ENCODE measurements at places on chromosomes 2 and 18.

DNA sequence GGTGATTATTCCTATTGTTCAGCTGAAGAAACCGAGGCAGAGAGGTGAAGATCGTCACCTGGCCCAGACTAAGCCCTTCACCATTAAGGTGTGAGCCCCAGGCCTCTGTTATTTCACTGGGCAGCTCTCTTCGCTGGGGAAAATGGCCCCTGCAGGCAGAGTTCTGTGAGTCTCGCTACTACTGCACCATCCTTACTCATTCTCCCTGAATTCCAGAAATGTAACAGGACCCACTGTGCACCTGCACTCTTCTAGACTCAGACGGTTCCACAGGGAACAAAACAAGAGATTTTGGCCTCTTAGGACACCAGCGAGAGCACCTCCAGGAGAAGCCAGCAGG is 147.7 kb upstream of the GLI2 start:
- DNase-seq: no peak

GRCh38 chr2:196293751-196294515 is 122.6 kb upstream of the STK17B start:
- no peak for DNase-seq

- DNase-seq: no peak
Observed at GRCh38 chr2:71102981-71103681, 26.9 kb downstream of the MCEE start.

GRCh38 chr2:16303761-16304160 is 361.9 kb downstream of the CYRIA start:
- DNase-seq: no peak

DNA sequence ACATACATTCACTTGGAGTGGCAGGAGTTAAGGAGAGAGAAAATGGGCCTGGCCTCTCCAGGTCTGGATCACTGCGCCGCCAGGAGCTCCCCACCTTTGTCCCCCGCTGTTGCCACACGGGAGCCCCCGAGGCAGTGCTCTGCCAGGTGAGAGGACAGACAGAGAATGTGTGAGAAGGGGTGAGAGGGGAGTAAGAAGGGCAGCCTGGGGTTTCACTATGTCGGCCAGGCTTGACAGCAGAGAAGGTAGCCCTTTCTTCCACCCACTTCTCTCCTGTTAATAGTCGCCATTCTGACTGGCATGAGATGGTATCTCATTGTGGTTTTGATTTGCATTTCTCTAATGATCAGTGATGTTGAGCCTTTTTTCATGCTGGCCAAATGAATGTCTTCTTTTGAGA is 26.2 kb upstream of the ARHGEF4 start:
- no peak for DNase-seq

DNA sequence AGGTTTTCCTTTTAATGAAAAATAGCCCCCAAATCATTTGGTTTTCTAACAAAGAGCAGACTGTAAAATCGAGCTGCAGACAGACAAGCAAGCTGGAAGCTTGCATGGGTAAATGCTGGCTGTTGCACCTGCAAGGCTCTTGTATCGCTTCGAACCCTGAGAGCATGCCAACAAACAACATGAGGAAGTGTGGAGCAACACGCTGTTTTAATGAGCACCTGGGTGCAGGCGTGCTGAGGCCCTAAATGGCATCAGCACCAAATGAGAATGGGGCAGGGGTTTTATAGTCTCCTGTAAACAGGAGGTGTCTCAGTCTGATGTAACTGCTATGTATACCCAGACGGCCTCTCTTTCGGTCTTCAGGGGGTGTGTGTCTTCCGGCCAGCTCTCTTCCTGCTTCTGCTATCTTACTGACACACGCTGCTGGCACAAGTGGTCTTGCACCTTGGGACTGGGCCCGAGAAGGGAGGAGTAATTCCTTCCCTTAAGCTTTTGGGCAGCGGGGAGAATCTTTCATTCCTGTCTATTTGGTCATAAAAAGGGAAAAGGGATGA is 31.9 kb upstream of the CDH2 start:
- DNase-seq: no peak

- no peak for DNase-seq
Observed at GRCh38 chr2:41294331-41294730, 753.5 kb upstream of the PKDCC start.

DNA sequence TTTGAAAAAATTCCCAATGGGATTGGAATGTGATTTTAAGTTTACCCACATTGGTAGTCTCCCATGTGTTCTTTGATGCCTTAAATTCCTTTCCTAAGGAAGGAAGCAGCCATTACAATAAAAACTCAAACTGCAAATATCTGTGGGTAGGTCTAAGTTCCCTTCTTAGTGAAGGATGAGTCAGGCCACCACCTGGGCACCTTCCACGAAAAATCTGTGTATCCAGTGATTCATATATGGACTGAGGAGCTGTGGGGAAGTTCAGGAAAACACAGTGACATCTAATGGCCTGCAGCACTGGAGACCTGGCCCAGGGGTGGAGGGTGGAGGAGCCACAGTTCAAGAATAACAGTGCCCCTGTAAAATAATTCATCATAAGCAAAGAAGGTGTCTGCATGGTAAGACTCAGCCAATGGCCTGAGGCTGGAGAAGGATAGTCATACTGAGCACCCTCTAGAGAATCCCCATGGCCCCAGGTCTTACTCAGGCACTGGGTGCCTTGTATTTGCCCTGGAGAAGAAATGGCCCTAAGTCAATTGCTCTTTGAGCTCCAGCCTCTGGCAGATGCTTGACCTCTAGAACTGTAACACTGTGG is 248.6 kb downstream of the SP3 start:
- DNase-seq: no peak

GRCh38 chr2:187527262-187527661 is 27.0 kb downstream of the TFPI start:
- DNase-seq: no peak

DNA sequence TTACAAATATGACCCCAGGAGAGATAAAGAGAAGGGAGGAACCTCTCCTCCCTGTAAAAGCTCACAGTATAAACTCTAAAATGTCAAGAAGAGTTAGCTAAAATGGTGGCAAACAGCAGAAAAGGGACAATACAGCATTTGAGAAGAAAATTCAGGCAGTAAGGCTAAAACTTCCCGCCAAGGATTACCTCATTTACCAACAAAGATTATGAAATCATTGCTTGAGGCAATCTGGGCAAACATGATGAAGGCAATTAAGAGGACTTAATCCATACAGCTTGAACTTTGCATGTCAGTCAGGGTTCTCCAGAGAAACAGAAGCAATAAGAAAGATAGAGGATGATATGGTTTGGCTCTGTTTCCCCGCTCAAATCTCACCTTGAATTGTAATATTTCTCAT is 81.4 kb downstream of the CMPK2 start:
- DNase-seq: no peak

- no peak for DNase-seq
Observed at GRCh38 chr18:57437766-57438671, 2.8 kb downstream of the ONECUT2 start.

GRCh38 chr2:224689539-224689938 is 26.6 kb downstream of the CCDC195 start:
- no peak for DNase-seq

DNA sequence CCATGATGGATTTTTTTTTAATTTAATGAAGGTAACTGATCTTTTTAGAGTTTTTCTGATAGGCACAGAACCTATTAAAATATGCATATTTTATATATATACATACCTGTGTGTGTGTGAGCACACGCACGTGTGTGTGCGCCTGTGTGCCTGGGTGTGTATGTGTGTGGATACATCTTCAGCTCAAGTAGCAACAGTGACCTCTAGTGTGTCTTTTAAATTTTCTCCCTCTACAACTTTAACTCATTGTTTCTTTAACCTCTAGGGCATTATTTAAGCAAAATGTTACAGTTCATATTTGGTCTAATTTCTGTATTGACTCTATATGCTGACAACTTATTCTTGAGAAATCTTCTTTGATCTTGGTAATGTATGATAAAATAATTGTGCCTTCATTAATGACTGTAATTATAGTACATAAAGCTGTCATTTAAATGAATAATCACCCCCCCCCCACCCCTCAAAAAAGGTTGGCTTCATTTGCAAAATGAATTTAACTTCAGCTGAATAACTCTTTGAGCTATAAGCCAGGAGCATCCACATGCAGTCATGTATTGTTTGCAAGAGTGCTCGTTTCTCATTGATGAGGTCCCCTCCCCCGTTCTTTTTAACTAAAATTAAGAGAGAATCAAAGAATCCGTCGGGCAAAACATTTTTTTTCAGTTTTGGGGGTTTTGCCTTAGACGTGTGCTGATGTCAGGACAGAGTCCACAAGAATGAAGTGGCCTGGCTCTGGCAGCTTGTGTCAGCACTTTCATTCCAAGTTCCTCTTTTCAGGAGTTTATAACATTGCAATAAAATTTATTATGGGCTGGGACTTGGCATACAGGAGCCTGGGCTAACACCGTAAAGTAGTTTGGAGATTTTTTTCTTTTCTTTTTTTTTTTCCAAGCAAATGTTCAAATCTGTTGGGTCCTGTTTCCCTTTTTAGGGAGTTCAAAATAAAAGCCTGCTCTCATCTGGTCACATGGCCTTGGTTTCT is 80.0 kb downstream of the ETAA1 start:
- no peak for DNase-seq

DNA sequence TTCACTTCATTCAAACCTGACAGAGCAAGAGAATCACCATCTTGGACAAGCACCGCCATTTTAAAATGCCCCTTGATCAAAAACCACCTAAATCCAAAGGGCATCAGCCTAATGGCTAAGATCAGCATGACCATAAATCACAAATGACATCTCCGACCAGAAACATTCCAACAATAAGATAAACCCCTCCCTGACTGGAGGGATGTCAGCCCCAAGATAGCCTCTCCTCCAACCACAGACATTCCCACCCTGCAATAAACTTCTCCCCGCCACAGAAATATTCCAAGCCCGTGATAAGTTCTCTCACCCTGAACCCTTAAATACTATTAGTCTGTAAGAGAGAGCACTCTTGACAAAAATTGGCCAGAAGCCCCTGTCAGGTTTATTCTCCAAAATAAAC is 21.6 kb upstream of the LYPD1 start:
- DNase-seq: no peak

- DNase-seq: no peak
Observed at GRCh38 chr18:76932026-76932819, 109.9 kb downstream of the ZNF236 start.

- DNase-seq: no peak
Observed at GRCh38 chr2:226383461-226383860, 416.2 kb downstream of the IRS1 start.

- DNase-seq: no peak
Observed at GRCh38 chr2:152106464-152106863, 7.6 kb upstream of the CACNB4 start.

GRCh38 chr2:191635333-191636234 is 42.4 kb upstream of the NABP1 start:
- no peak for DNase-seq

DNA sequence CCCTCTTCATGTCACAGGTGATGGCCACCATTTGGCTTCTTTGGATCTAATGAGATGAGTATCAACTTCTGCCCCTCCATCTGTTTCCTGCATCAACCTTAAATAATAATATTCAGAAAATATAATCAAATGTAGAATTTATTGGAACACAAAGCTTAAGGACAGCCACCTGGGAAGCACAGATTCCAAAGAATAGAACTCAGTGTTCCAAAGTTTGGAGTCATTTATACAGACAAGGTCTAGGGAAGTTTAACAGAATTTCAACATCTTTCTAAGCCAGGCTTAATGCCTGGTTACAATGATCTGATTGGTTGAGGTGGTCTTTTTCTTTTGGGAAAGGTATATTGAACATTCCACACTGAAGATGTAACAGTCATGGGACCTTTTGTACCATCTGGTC is 218.0 kb upstream of the PIEZO2 start:
- DNase-seq: no peak

GRCh38 chr2:65922794-65923193 is 490.4 kb upstream of the SPRED2 start:
- DNase-seq: no peak

GRCh38 chr2:203786549-203787351 is 80.3 kb downstream of the CD28 start:
- DNase-seq: no peak

DNA sequence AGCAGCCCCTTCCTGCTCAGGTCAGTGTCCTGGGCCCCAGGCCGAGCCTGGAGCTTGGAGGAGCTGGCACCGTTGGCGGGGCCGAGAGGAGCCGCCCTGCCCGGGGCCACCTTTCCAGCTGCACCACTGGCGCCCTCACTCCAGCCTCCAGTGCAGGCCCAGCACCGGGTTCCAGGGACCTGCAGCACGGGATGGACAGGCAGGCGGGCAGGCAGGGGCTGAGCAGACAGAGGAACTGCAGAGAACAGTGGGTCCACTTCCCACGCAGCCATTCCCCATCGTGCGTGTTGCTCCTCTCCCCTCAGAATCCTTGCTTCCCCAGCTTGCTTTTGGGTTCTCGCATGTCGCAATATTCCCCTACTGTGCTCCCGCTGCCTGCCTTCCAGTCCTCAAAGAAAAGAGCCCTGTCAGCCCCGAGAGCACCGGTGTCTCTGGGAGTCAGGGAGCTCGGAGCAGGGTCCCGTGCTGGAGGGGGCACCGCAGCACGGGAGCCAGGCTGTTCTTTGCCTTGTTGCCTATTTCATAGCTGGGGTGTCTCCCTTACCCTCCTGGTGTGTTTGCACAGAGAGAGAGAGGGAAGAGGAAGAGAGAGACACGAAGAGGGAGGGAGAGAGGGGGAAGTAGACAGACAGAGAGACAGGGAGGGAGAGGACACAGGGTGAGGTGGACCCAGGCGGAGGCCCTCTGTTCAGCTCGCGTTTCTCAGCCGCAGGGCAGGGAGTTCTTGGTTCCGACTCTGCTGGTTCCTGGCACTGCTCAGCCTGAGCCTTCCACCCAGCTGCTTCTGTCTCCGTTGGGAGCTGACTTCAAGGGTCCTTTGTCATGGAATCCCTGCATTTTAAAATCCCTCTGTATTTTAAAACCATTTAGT is 126.0 kb downstream of the MBP start:
- DNase-seq: no peak

GRCh38 chr2:216082805-216083204 is 1.1 kb downstream of the TMEM169 start:
- no peak for DNase-seq

GRCh38 chr18:10926621-10927161 is 222.7 kb downstream of the PIEZO2 start:
- DNase-seq: no peak

- no peak for DNase-seq
Observed at GRCh38 chr2:236499691-236500578, 69.7 kb upstream of the ACKR3 start.

GRCh38 chr2:101516823-101517690 is 42.1 kb upstream of the RFX8 start:
- DNase-seq: no peak

- no peak for DNase-seq
Observed at GRCh38 chr2:216774180-216774579, 78.8 kb upstream of the IGFBP5 start.

DNA sequence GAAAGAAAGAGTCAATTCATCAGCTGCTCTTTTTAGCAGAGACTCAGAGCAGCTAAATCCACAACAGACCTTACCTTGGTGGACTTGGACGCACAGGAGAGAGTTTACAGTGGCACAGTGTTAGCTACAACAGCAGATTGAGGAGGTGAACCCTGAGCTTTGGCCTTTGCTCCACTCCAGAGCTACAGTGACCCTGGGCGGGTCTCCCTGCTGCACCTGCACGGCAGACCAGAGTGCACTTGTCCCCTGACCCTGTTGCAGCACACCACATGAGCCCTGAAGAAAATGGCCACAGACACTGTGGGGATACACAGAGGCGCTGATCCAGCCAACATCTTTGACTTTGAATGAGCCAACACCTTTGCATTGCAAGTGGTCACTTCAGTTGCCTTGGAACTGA is 11.0 kb downstream of the SLC19A3 start:
- DNase-seq: no peak

GRCh38 chr2:172539767-172540166 is 16.1 kb upstream of the PDK1 start:
- DNase-seq: no peak

- no peak for DNase-seq
Observed at GRCh38 chr2:38578832-38579231, 23.9 kb downstream of the HNRNPLL start.

All from activated CD8-positive, alpha-beta memory T cell treated with anti-CD3 and anti-CD28 coated beads for 4 hours (primary cell).